ENCODE measurements at places on chromosomes 3 and 15.

DNA sequence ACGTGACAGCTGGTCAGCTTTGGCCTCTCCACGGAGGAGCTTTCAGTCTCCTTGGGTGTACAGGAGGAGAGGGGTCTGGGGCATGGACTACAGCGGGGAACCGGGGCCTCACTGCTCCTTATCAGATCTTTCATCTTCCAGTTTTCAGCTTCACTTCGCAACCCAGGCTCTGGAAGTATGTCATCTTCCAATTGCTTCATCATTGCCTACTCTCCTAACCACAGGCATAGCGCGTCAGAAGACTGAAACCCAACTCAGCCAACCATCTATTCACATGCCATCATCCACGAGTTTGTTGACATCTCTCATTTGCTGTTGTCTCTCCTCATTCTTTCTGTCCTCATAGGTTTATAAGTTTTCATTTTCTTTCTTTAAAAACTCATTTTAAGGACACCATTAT, 119.5 kb downstream of the MYLK start:
- DNase-seq = no peak

- no peak for DNase-seq
Measured at GRCh38 chr3:141266797-141267555, 35.4 kb downstream of the PXYLP1 start.

- no peak for DNase-seq
Measured at GRCh38 chr3:156120528-156121251, at the start of gene KCNAB1. Gene KCNAB1, plus strand, starts transcription at chr3:156120578.

GRCh38 chr3:122587572-122587971, 10.1 kb downstream of the PARP15 start:
- no peak for DNase-seq

- DNase-seq = no peak
Measured at GRCh38 chr3:142850395-142851023, 38.4 kb downstream of the PCOLCE2 start.

- no peak for DNase-seq
Measured at GRCh38 chr15:95429345-95429744, 901.2 kb upstream of the NR2F2 start.

Measured in NCI-H187 treated with DMSO at 0.1 percent for 48 hours (cell line).